ENCODE measurements at places on chromosomes 7 and 10.

- DNase-seq, result no peak
Observed at GRCh38 chr7:99837649-99838361, 10.0 kb downstream of the CYP3A43 start.

DNA sequence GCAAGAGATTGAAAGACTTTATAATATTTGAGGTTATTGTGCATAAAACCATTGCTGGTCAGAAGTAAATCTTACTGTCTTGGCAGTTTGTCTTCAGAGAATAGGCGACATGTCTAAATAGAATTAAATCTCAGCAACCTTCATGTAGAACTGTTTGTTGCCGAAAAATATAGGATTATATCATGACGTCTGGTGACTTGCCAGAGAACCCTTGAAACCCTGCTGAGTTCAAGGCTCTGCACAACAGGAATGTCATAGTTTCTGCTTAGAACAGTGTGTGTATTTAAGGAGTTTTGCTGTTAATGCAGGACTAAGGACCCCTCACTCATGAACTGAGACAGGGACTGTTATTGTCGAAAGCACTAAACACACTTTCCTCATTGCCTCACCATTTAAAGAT is 206.4 kb upstream of the ETV1 start:
- no peak for DNase-seq

DNA sequence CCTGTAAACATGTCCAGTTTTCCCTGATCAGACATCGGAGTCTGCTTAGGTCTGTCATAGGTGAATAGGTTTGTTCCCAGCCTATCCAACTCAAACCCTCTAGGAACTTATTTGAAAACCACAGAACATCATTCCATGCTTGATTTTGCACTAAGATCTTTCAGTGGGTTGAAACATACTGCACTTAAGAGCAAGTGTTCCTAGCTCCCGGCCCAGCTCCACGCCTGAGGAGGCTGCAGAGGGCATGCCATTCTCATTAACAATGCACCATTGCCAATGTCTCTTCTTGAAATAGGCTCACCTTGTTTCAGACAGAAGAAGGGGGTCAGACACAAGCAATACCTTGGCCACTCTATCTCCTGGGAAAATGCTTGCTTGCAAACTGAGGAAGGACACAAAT is 78.0 kb upstream of the EGR2 start:
- no peak for DNase-seq

DNA sequence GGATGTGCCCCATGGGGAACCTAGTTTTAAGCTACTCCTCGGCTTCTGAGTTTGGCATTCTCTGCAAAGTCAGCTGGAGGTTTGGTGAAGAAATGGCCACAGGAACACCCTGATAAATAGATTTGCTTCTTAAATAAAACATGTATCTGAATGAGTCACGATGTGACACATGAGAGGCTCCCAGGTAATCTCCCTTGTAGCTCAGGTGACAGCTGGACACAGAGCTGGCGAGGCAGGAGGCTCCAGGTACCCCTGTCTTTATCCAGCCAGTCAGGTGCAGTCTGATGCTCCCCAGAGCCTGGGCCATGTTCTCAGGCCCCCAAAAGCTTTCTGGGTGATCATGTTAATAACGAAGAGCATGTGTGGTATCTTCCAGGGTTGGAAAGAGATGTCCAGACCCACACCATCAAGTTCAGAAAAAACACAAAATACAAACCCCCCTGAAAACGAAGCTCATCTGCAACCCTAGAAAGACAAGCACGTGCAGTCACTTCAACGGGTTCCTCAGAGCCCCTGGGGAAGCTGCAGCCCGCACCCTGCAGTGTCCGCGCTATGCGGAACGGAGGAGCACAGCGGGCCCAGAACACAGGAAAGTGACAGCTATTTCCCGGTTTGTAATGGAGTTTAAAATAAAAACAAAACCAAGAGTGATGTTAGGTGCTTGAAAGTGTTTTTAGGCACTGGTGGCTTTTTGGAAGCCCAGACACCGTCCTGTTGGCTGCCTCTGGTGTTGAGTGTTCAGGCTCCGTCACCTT is 69.4 kb downstream of the ZRANB1 start:
- no peak for DNase-seq

DNA sequence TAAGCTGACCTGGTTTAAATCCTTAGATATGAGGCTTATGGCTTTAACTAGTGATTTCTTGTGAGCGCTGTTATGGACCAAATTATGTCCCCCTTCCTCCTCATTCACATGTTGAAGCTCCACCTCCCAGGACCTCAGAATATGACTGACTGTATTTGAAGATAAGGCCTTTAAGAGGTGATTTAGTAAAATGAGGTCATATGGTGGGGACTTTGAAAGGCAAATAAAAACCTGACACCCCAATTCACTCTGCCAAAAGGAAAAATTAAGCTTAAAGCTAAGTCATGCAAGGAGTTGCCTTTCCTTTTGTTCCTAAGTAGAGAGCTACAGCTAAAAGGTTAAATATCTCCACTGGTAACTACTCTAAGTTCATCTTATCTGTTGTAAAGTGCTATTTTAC is 36.4 kb upstream of the FIGNL1 start:
- no peak for DNase-seq

GRCh38 chr7:125661006-125661405 is 731.4 kb upstream of the POT1 start:
- no peak for DNase-seq

DNA sequence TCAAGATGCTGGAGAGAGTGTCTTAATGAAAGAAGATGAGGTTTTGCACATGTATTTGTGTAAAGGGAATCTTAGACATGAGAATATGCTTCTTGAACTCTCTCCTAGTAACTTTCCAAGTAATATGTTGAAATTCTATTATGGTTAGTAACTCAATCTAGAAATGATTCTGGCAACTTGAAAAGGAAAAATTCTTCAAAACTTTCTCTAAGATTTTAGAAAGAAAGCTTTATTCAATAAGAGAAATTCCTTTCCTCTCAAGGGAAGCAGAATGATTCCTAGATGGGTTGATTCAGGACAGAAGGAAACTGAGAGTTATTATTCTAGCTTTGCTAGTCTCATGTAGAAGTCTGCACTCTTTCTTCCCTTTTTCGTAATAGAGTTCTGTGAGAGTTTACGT is 364.3 kb upstream of the PLXDC2 start:
- DNase-seq, result no peak

DNA sequence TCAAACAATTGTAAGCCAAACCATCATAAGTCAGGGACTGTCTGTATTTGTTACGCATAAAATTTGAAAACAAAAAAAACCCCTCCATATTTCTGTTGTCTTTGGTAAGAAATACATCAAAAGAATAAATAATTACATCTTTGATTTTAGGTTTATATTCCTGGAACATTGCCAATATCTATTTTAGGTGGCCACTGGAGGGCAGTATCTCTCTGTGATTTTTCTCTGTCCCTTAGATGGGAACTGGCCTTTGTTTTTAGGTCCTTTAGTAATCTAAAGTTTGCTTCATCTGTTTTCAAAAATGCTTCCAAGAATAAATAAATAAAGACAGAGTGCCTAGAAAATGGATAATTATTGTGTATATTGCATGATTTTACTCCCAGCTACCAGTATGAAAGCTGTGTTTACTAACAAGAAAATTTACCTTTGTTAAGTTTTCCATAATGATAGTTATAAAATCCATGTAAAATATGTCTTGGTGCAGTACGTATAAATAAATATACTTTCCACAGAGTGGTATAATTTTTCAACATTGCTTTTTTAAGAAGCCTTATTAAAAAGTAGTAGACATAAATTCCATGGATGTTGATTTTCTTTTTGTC is 64.2 kb downstream of the PHYHIPL start:
- DNase-seq, result no peak

GRCh38 chr10:4617589-4617988 is 208.4 kb upstream of the AKR1E2 start:
- no peak for DNase-seq

GRCh38 chr10:118704711-118705110 is 50.1 kb downstream of the CACUL1 start:
- DNase-seq, result no peak

GRCh38 chr7:49878627-49879026 is 105.2 kb downstream of the VWC2 start:
- no peak for DNase-seq

GRCh38 chr10:104308439-104308903 is 29.8 kb downstream of the ITPRIP start:
- DNase-seq, result no peak

- no peak for DNase-seq
Observed at GRCh38 chr7:88306590-88307048, at the start of gene STEAP4. Gene STEAP4 (minus strand): TSS chr7:88306894. CDS start chr7:88284269, 22,625 bp downstream.

DNA sequence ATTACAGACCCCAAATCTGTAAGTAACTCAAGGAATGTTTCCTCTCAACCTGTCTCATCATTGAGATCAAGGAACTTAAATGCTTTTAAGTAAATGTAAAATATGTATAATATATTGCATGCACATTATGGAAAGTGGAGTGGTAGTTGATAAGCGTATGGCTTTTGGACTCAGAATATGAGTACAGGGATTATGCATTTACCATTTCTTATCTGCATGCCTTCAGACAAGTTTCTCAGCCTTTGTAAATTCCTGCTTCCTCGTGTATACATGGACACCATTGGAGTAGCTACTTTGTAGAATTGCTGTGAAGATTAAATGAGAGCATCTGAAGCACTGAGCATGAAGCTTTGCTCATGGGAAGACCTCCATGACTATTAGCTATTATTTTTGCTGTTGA is 70.5 kb downstream of the CACNB2 start:
- no peak for DNase-seq

DNA sequence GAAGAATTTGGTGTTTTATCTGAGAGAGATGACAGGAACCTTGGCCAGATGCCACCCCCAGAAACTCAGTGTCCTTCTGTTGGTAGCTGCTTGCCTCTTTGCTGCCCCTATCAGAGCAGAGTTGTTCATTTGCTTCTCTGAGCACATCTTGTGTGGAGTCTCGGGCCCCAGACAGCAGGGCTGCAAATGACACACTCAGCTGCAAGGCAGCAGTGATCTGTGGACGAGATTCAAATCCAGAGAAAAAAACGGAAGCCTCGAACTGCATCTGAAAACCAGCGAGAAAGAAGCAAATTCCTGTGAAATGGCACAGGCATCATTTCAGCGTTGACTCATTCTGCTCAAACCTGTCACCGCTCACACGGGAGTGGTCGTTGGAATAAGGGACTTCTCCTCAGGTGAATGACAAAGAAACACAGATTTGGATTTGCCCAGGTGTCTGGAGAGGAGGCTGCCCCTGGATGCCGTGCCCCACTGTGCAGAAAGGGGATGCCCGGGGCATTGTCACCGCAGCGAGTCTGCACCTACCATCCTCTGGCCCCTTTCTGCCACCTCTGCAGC is 144.7 kb downstream of the PFKFB3 start:
- DNase-seq, result peak; percentile 51

DNA sequence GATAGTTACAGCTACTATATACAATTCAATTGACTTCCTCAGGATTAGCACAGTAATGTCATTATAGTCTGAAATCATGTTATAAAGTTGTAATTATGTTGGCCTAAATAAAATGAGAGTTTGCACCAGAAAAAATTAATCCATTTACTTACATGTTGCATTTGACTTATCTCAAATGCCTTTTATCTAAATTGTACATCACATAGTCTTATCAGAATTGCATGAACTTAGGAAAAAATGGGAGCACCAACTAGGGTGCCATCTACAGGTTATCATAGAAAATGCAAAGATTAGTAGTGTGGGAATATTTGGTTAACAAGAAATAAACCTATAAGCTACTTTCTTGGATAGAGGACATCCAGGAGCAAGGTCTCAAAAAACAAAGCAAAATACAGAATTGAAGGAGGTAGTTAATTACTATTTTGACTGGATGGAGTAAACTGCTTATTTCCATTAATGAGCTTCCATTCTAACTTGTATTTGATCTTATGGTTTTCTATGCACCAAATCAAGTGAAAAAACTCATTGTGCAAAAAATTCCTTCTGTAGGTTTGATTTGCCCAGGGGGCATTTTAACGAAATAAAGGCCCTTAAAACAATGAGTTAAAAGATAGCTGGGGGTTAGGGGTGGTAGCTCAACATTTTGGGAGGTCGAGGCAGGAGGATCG is 60.0 kb upstream of the ORC5 start:
- no peak for DNase-seq

- DNase-seq, result no peak
Observed at GRCh38 chr10:69324583-69324982, 46.3 kb downstream of the HK1 start.

GRCh38 chr10:123274306-123275135 is 120.3 kb downstream of the BUB3 start:
- no peak for DNase-seq

DNA sequence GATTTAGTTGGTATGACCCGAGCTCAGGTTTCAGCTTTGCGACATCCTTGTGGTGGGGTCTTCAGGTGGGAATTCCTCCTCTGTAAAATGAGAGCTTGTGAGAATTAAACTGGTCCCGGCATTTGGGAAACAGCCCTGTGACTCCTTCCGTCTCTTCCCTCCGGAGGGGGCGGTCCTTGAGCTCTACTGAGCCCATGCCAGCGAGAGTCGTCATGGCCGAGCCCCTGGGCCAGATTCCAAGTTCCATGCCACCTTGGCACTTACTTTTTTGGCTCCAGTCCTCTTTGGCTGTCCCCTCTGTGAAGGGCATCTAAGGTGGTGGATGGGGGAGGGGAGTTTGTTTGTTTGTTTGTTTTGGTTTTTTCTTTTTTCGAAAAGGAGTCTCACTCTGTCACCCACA is 47.6 kb downstream of the GTF2IRD1 start:
- no peak for DNase-seq

- no peak for DNase-seq
Observed at GRCh38 chr10:3179174-3179573, 6.6 kb upstream of the PITRM1 start.

- no peak for DNase-seq
Observed at GRCh38 chr7:29809533-29810155, 3.3 kb downstream of the WIPF3 start.

- DNase-seq, result no peak
Observed at GRCh38 chr10:54985732-54986131, 184.7 kb upstream of the PCDH15 start.

- DNase-seq, result no peak
Observed at GRCh38 chr10:47406870-47407691, 23.0 kb upstream of the ZNF488 start.

- no peak for DNase-seq
Observed at GRCh38 chr7:115477193-115477651, 553.3 kb downstream of the TFEC start.

DNA sequence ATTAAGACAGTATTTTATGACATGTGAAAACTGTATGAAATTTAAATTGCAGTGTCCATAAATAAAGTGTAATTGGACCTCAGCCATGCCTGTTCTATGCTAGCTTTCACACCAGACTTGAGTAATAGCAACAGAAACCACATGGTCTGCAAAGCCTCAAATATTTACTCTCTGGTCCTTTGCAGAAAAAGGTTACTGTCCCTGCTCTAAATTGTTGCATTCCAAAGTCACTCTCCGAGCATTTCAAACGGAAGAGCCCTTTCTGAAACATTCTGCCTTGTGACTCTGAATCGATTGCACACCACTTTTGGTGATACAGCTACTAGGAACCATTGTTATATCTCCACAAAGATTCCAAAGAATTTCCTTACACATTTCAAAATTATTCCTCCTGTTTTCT is 81.0 kb upstream of the STK17A start:
- no peak for DNase-seq

GRCh38 chr10:117112220-117112619 is 25.9 kb downstream of the VAX1 start:
- DNase-seq, result no peak
